ENCODE measurements at places on chromosomes 5 and 9.

- no peak for DNase-seq
These were observed 140.8 kb upstream of the OTULINL start for GRCh38 chr5:14440582-14441431.

DNA sequence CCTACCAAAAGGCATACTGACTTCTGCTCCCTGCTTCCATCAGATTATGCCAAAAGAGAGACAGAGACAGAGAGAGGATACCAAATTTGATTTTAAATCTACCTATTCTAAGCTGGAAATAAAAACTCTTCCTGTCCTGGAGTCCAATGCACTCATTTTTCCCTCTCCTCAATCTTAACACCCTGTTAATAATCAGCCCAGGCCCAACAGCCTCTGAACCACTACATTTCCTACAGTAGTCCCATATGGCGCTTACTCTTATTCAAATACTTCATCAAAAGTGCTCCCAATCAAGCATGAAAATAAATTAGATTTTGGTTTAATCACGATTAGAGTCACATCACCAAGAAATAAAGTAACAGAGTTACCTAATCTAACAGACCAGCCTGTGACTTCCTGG lies 152.3 kb downstream of the TSSK1B start:
- DNase-seq: no peak

GRCh38 chr9:127943011-127943662 lies 5.5 kb upstream of the DPM2 start:
- DNase-seq: no peak

- DNase-seq: peak; percentile 95
These were observed 4.0 kb upstream of the TRAF2 start for GRCh38 chr9:136882109-136882946.

DNA sequence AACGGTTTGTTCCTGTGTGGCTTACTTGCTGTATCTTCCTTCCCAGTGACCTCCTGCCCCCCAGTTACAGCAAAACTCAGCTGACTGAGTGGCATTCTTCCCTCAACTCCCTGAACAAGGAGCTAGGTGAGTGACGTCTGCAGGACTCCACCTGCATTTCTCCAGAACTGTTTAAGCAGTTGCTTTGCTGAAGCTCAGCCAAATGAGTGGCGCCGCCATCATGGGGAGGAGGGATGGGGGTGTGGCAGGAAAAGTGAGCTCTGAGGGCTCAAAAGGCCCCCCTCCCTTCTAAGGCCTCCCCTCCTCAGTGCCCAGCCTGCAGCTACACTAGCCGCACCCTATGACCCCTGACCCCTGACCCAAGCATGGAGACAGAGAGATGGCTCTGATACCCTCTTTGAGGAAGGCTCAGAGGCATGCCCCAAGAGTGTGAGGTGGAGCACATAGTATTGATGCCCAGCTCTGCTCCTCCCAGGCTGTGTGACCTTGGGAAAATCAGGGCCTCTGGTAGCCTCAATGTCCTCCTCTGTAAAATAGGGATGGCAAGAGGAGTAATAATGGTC lies 12.7 kb downstream of the CCDC180 start:
- no peak for DNase-seq

DNA sequence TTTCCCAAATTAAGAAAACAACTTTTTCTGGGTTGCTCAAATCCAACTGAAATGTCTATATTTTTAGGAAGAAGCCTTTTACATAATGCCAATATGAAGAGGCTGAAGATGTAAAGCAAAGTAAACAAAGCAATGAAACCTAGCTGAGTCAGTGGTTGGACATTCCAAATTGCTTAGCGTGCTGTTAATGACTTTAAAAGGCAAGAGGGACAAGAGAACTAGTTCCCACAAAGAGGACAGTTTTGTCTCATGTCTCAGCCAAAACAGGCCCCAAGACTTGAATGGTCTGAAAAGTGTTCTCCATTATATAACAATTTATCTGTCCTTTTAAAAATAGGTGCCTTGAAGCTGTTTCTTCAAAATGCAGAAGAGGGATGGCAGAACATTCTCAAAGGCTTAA lies 407.0 kb downstream of the ENC1 start:
- no peak for DNase-seq

GRCh38 chr5:161001604-161002003 lies 149.6 kb upstream of the ATP10B start:
- no peak for DNase-seq

GRCh38 chr9:112042244-112042638 lies 132.9 kb downstream of the SUSD1 start:
- DNase-seq: no peak

- DNase-seq: no peak
These were observed 5.1 kb downstream of the IGFBPL1 start for GRCh38 chr9:38419181-38419580.

GRCh38 chr5:158022837-158023236 lies 163.9 kb upstream of the CLINT1 start:
- DNase-seq: no peak

- no peak for DNase-seq
These were observed 580.0 kb upstream of the ARRDC3 start for GRCh38 chr5:91963166-91963565.

GRCh38 chr9:27198190-27198589 lies 89.2 kb downstream of the TEK start:
- DNase-seq: no peak

DNA sequence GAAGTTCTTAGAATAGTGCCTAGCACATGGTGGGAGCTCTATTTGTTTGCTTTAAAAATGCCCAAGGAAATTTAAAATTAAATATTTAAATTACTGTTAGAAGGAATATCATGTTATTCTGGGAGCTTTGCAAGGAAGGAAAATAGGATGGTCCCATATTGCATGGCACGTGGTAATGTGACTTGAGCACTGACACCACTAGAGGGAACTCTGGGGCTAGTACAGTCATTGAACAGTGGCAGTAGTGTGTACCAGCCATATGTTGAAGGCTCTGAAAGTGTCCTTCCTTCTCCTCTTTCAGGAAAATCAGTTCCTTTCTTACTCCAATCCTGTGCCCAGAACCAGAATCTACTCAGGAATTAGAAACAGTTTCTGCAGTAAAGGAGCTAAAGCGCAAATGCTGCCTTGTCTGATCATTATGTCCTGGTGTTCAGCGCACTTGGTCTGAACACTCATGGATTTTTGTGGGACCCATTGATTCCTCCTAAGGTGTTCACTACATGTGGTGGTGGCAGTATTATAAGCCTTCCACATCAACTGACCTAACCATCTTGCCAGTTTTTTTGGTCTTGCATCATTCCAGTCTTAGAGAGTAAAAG lies 54.1 kb downstream of the GDA start:
- DNase-seq: no peak

DNA sequence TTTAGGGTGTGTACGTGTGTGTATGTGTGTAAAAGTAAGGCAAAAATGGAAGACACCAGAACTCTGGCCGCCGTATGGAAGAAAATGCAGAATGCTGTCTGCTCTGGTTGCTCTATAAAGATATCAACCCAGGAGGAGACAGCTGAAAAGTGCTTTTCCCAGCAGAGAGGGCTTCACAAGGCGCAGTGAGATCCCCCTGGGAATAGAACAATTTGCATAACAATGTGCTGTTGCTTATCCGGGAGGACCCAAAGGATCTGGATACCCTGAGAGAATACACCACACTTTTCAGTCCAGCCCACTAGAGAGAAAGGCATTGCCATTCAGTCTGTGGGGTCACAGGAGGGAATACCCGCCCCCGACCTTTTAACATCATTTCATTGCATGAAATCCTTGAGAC lies 230.6 kb downstream of the EBF1 start:
- no peak for DNase-seq

DNA sequence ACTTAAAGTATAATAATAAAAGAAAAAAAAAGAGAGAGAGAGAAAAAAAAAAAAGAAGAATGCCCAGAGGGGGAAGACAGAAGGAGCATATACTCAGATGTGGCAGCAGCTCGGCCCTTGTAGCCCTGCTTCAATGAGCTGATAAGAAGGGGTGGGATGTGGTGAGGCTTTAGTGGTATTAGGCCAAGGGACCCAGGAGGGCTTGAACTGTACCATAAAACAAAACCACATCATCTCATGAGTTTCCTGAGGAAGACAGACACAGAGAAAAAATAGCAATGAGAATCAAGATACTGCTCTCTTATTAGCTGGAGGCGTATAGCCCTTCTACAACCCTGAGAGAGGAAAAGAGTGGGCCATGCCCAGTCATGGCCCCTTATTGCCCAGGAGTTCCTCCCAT lies 72.8 kb downstream of the SLC1A1 start:
- DNase-seq: no peak

DNA sequence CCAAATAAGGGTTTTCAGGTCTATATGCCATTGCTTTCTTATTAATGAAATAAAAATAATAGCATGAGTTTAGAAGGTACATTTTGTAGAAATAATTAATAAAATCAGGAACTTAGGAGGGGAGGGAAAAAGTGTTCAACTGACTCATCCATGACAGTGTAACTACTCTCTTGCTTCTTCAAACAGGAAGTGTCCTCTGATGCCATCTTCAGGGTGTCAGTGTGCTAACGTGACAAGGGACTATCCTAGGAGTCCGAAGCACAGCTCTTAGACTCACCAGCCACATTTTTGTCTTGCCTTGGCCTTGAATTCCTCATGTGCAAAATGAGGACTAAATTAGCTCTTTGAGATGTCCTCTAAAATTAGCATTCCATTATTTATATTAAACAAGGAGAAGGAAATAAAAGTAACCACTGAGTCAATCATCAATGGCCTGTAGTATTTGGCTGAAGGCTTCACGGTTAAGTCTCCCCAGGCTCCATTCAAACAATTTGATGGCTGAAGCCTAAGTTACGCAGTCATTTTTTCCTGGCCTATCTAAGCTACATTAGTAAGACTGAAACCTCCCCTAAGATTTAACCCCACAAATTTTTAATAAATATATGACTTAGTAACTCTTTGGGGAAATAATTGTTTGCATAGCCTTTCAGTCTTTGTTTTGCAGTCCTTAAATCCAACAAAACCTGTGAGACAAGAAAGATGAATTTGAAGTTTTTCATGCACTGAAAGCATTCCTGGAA lies 151.1 kb downstream of the ARL15 start:
- DNase-seq: no peak

DNA sequence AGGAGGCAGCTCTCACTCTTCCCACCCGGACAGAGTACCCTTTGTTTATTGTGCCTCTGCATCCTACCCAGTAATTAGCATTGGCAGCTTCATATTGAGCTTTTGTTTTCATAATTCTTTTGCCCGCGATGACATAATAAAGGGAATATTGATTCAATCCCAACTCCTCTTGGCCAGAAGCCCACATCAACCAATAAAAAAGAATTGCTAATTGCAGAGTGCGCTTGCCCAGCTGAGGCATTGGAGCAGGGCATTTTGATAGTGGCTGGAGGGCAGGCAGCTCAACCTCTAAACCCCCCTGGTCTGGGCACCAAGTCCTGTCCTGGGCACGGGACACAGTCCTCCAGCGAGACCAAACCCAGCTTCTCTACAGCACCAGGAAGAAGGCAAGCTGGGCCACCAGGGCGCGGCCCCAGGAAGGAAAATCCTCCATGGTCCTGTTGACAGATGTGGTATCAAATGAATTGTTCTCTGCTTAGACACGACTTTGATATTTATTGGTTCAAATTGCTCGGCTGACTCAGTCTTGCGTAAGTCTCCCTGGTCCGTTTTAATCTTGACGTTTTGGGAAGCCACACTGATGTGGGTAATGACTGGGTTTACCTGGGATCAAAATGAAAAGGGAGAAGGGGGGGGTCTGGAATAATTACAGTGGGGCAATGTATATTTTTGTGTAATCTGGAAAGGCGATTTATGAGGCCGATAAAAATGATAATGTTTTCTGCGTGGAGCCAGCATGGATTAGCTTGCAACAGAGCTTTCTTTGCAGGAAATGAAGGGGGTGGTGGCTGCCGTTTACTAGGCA lies 220.7 kb upstream of the MSX2 start:
- no peak for DNase-seq

DNA sequence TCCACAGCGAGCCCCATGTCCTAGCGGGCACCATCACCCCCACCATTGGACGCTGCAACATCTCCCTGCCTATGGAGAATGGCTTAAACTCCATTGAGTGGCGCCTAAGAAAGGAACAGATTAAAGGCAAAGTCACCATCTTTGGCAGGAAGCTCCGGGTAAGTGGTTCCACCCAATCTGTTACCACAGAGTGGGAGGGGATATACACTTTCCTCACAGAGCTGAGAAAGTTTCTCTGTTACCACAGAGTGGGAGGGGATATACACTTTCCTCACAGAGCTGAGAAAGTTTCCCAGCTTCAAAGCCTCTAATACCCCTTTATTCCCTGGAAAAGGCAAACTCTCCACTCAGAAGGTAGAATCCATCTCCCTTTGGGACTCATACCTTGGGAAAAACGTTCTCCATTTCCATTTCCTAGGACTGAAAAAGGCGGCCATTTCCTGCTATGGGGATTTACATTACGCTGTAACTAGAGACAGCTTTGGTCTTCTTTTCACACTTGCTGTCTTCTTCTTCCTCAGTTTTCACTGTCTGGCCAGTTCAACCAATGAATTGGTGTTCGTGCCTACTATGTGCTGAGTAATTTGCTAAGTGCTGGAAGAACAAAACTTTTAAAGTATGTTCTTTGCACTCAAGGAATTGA lies 63.4 kb upstream of the WWC1 start:
- no peak for DNase-seq

DNA sequence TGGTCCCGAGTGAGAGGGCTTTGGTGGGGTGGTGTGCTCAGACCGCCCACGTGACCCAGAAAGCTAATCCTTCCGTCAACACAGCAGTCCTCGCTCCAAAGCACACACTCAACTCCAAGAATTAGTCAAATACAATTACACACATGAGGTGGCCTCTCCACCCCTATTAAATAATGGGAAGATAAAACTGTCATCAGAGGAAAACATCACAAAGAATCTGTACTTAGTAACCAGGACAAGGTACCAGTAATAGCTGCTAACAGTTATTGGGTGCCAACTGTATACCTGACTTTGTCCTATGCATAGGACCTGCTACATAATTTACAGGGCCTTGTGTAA lies 222.8 kb downstream of the HSPA4 start:
- no peak for DNase-seq

DNA sequence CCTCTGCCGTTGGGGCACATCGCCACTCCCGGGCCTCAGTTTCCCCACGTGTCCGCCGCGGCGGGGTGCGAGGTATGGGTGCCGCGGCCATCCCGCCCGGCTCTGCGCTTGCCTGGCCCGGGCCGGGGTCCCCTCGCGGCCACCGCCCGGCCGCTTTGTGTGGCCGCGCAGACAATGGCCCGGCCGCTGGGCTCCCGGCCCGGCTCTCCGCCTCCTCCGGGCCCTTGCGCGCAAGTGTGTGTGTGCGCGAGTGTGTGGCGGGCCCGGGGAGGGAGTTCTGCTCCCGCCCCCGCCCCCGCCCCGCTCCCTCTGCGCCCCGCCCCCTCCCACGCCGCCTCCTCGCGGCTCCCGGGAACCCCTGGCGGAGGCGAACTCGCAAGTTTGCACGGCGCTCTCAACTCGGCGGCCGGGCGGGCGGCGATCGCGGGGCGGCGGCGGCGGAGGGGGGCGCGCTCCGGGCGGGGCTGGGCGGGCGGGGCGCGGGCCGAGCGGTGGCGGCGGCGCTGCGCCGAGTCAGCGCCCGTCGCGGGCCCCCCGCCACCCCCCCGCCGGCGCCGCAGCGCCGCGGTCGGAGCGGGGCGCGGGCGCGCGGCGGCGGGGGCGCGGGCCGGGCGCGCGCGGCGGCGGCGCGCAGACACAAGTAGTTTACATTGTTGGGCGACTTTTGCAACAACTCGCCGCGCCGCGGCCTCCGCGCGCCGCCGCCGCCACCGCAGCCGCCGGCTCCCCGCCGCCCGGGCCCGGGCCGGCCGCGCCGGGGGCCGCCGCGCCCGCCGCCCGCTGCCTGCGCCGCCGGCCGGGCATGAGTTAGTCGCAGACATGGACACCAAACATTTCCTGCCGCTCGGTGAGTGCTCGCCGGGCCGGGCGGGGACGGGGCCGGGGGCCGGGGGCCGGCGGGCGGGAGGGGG lies at the start of gene RXRA:
TSS of gene RXRA (plus strand) at position 643 of the 911 bp plus-strand sequence. CDS start at position 820, 177 bp downstream.
- DNase-seq: peak; percentile 88

GRCh38 chr5:121018004-121018403 lies 553.9 kb downstream of the PRR16 start:
- DNase-seq: no peak

Data from adrenal gland (tissue), 19 donors.